ENCODE measurements at places on chromosomes 12 and 14. TPM values are rescaled to one million over a fixed set of nuclear protein-coding genes. Genes with fewer than 3 reads are reported as not detected.

- DNase-seq, result no peak
- H3K27ac ChIP-seq, result no peak overlapping the region
- no peak overlapping the region for H3K4me3 ChIP-seq
- no peaks in the 10 kb centered on the region for H3K36me3 ChIP-seq
- peaks cover 5% of the 10 kb centered on the region for H3K27me3 ChIP-seq
- no peaks in the 10 kb centered on the region for H3K4me1 ChIP-seq
Observed at GRCh38 chr14:104547310-104547997, 32.1 kb upstream of the C14orf180 start.

DNA sequence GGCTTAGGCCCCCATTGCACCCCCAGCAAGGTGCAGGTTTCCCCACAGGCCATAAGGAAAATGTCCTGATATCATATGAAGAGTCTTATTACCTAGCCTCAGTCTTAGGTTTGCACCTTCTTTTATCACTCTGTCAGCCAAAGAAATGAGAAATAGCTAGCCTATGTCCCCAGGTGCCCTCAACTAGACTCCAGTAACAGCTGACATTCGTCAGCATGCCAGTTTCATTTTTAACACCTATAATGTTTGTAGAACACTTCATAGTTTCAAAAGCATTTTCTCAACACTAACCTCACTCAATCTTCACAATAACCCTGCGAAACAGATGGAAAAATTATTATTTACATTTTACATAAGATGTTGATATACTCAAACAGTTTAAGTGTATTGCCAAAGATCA is 24.0 kb upstream of the OR10P1 start:
- no peak for DNase-seq
- no peak overlapping the region for H3K4me3 ChIP-seq
- H3K27me3 ChIP-seq, result peaks cover 16% of the 10 kb centered on the region
- H3K27ac ChIP-seq, result no peak overlapping the region
- no peaks in the 10 kb centered on the region for H3K36me3 ChIP-seq

- H3K27ac ChIP-seq, result no peak overlapping the region
- no peaks in the 10 kb centered on the region for H3K27me3 ChIP-seq
- no peaks in the 10 kb centered on the region for H3K36me3 ChIP-seq
Observed at GRCh38 chr12:84632556-84632955, 280.0 kb downstream of the SLC6A15 start.

- no peaks in the 10 kb centered on the region for H3K36me3 ChIP-seq
- H3K27ac ChIP-seq, result no peak overlapping the region
- H3K27me3 ChIP-seq, result no peaks in the 10 kb centered on the region
Observed at GRCh38 chr12:70762000-70762399, 124.8 kb upstream of the PTPRB start.

GRCh38 chr14:91521061-91521640 is 11.0 kb upstream of the PPP4R3A start:
- no peak for DNase-seq
- no peaks in the 10 kb centered on the region for H3K4me1 ChIP-seq
- H3K36me3 ChIP-seq, result no peaks in the 10 kb centered on the region
- peaks cover 5% of the 10 kb centered on the region for H3K27me3 ChIP-seq
- H3K4me3 ChIP-seq, result no peak overlapping the region
- H3K27ac ChIP-seq, result no peak overlapping the region

DNA sequence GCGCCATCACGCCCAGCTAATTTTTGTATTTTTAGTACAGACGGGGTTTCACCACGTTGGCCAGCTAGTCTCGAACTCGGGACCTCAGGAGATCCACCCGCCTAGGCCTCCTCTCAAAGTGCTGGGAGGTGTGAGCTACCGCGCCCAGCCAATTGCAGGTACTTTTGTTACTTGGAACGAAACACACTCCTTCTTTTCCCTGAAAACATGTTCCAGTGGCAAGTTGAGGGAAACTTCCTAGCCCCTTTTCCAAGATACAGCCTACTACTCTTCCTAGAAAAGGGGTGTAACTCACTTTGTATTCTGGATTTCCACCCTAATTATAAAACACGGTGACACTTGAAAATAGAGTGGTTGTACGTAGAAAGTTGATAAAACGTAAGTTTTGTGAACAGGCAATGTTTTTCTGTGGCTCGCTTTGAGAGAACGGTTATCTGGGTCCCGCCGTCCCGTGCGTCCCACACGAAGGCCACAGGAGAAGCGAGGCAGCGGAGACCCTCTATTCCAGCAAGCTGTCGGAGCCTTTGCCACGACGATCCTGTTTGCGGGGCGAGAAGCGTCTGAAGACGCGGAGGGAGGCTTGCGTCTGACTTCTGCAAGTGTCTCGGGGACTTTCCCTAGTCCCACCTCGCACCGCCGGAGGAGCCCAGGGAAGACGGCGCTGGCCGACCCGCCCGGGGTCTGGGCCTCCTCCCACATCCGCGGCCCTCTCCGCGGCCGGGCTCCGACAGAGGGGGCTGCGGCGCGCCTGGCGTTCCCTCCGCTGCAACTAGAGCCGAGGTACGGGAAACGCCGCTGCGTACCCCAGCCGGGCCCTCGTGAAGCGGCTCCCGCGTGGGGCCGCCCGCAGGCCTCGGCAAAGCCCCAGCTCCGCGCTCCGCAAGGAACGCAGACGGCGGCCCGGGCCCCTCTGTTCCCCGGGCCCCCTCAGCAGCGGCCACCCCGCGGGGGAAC is 745 bp downstream of the CDCA4 start:
- no peaks in the 10 kb centered on the region for H3K27me3 ChIP-seq
- peak; percentile 60 for DNase-seq
- peak overlapping the region; percentile 91 for H3K27ac ChIP-seq
- H3K4me3 ChIP-seq, result peak overlapping the region; percentile 92
- peaks cover 45% of the 10 kb centered on the region for H3K36me3 ChIP-seq

DNA sequence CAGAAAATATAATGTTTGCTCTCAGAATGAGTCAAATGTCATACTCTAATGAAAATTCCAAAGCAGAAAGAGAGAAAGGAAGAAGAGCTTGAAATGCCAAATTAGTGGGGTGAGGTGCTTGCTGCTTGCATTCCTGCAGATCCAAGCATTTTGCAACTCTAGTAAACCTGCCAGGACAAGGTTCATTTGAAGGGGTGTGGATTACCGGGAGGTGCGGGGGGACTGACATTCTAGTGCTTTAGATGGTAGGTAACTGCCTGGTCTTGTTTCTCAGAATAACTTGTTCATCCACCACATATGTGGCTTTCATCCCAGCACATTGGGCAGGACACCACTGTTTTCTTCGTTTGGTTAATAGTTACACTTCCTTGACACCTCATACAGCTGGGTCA is 144.4 kb downstream of the AKAP6 start:
- H3K27ac ChIP-seq, result no peak overlapping the region
- H3K36me3 ChIP-seq, result no peaks in the 10 kb centered on the region
- no peak for DNase-seq
- H3K27me3 ChIP-seq, result peaks cover 2% of the 10 kb centered on the region

GRCh38 chr12:56991319-56992246 is 14.8 kb downstream of the ZBTB39 start:
- H3K4me3 ChIP-seq, result no peak overlapping the region
- H3K27ac ChIP-seq, result peak overlapping the region; percentile 16

DNA sequence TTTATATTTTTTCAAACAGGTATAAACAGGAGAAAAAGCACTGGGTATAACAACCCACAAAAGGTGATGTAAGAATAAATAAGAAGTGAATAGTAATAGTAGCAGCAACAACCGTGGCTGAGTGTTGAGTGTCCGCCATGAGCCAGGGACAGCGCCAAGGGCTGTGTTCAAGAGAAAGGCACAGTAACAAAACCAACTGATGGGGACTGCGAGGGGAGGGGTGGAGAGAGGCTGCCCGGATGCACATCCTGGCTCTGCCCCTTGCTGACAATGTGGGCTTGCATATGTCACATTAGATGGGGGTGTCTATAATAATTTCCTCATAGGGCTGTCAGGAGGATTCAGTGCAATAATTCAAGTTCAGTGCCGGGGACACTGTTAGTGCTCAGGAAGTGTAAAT is 912.4 kb downstream of the VRK1 start:
- H3K36me3 ChIP-seq, result peaks cover 6% of the 10 kb centered on the region
- peaks cover 65% of the 10 kb centered on the region for H3K4me1 ChIP-seq
- no peaks in the 10 kb centered on the region for H3K27me3 ChIP-seq
- H3K4me3 ChIP-seq, result peak overlapping the region; percentile 47

DNA sequence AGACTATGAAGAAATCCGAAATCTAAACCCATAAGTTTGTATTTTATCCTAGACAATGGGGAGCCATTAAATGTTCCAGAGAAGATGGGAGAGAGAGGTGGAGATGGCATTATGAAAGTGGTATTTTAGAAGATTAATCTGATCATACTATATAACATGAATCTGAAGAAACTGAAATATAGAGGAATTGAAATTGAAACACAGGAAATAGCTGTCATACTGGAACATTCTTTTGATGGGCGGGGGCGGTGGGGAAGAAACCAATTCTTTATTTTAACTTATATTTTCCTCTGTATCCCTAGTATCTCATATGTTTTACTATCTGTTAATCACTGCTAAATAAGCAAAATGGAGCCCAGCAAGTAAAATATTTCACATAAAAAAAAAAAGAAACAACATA is 27.0 kb upstream of the FOXN3 start:
- peak; percentile 37 for DNase-seq
- no peak overlapping the region for H3K4me3 ChIP-seq
- H3K4me1 ChIP-seq, result peaks cover 49% of the 10 kb centered on the region
- H3K27me3 ChIP-seq, result no peaks in the 10 kb centered on the region

DNA sequence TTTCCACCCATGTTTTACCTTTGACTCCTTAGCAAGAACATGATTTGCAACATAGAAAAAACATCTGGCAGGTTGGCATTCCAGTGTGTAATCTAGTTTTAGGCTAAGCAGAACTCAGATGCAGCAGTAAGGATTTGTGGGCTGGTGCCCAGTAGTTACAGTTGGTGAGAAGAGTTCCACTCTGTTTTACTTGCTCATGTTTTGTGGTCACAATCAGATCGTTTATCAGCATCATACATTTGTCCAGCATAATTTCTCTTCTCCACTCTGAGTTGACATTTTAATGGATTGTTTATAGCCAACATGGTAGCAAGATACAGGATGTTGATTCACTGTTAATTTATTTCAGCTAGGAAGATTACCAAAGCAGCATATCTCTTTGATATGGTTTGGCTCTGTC is 120.0 kb downstream of the PDE6H start:
- no peak overlapping the region for H3K27ac ChIP-seq
- DNase-seq, result no peak
- H3K27me3 ChIP-seq, result peaks cover 8% of the 10 kb centered on the region
- H3K4me3 ChIP-seq, result no peak overlapping the region

DNA sequence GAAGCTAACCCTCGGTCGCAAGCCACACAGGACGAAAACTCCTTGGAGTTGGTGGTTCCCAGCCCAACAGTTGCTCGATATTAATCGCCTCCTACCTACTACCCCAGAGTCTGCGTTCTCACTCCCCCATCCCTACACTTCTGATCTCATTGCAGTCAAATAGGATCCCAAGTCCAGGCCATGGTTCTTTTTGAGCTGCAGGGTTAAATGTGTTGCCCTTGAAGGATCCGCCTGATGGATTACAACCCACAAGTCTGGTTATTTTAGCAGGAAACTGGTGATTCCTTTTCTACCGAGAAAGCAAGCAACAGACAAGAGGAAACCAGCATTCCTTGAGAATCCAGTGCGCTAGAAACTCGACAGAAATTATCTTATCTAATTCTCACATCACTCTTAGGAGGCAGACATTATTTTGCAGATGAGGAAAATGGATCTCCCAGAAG is 785 bp upstream of the NIN start:
- H3K36me3 ChIP-seq, result peaks cover 24% of the 10 kb centered on the region
- no peaks in the 10 kb centered on the region for H3K27me3 ChIP-seq
- peaks cover 62% of the 10 kb centered on the region for H3K4me1 ChIP-seq
- H3K4me3 ChIP-seq, result peak overlapping the region; percentile 91
- no peak for DNase-seq
- peak overlapping the region; percentile 94 for H3K27ac ChIP-seq

- no peaks in the 10 kb centered on the region for H3K36me3 ChIP-seq
- H3K27ac ChIP-seq, result no peak overlapping the region
- DNase-seq, result no peak
- H3K4me1 ChIP-seq, result peaks cover 62% of the 10 kb centered on the region
- H3K27me3 ChIP-seq, result no peaks in the 10 kb centered on the region
Observed at GRCh38 chr12:116140529-116140928, 137.0 kb downstream of the MED13L start.

DNA sequence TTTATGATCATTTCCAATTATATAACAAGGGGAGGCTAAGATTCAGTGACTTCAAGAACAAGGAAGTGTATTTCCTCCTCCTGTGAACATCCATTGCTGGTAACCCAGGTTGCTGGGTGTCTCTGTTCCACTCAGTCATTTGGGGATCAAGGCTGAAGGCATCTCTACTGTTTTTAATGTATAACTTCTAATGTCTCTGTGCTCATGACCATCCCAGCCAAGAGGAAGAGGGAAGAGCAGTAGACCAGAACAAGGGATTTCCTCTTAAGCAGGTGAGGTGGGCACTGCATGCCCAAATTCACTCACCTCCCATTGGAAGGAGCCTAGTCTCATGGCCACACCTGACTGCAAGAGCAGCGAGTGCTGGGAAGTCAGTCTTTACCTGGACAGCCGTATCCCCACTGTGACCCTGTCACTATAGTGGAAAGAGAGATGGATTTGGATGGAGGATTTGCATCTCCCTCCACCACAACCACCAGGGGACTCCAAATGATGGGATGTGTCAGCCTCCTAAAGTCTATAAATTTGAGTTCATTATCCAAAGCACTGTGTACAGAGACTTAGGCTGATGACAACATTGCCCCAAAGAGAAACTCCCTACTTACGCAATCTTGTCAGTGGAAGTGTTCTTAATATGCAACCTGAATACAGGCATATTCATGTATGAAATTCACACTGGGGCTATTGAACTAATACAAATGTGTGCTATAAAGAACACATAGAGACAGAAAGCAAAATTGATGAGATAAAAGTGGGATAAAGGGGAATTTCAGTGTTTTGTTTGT is 368.7 kb downstream of the TMEM132D start:
- no peak overlapping the region for H3K27ac ChIP-seq
- no peak overlapping the region for H3K4me3 ChIP-seq
- no peak for DNase-seq

GRCh38 chr12:54131641-54132280 is 57.0 kb downstream of the SMUG1 start:
- no peaks in the 10 kb centered on the region for H3K36me3 ChIP-seq
- H3K27ac ChIP-seq, result no peak overlapping the region
- H3K27me3 ChIP-seq, result peaks cover 46% of the 10 kb centered on the region
- no peak overlapping the region for H3K4me3 ChIP-seq
- DNase-seq, result no peak
- H3K4me1 ChIP-seq, result peaks cover 3% of the 10 kb centered on the region

GRCh38 chr14:85963486-85963885 is 433.5 kb downstream of the FLRT2 start:
- DNase-seq, result no peak
- no peak overlapping the region for H3K27ac ChIP-seq
- no peaks in the 10 kb centered on the region for H3K27me3 ChIP-seq

GRCh38 chr14:73712071-73712506 is 2.1 kb downstream of the PNMA1 start:
- peaks cover 39% of the 10 kb centered on the region for H3K36me3 ChIP-seq
- DNase-seq, result no peak
- H3K27ac ChIP-seq, result peak overlapping the region; percentile 96

GRCh38 chr12:27571463-27571862 is 47.5 kb downstream of the PPFIBP1 start:
- H3K4me3 ChIP-seq, result no peak overlapping the region
- no peaks in the 10 kb centered on the region for H3K36me3 ChIP-seq
- H3K27me3 ChIP-seq, result no peaks in the 10 kb centered on the region
- peaks cover 10% of the 10 kb centered on the region for H3K4me1 ChIP-seq

SERPINA6 gene
- not detected for total RNA-seq

RDH16 gene
- total RNA-seq, result 0.18 TPM

TSPAN9 gene
- not detected for total RNA-seq

MFAP5 gene
- total RNA-seq, result not detected

BEGAIN gene
- 0.70 TPM for total RNA-seq

SOAT2 gene
- total RNA-seq, result 13.3 TPM

RND1 gene
- 2.5 TPM for total RNA-seq

SYCP3 gene
- total RNA-seq, result 1.7 TPM

STON2 gene
- not detected for total RNA-seq

WNT1 gene
- 0.81 TPM for total RNA-seq

ALG10 gene
- 15.4 TPM for total RNA-seq
